SK-MEL-5 (cell line): ENCODE measurements at places on chromosomes 3 and 15. TPM values are rescaled to one million over a fixed set of nuclear protein-coding genes. Genes with fewer than 3 reads are reported as not detected.
A peak's percentile ranks its signal among the peaks of the same experiment; 100 is the strongest.

The NLGN1 gene
- total RNA-seq, result 31.6 and 35.2 TPM in 2 replicates

The CAPN7 gene
- 36.0 and 45.5 TPM in 2 replicates for total RNA-seq

The AGTR1 gene
- 0.08 and 0.13 TPM in 2 replicates for total RNA-seq

The SLC24A1 gene
- total RNA-seq, result 7.0 and 7.4 TPM in 2 replicates

The DNASE1L3 gene
- 1.3 TPM in 1 of 2 replicates, not detected in the other for total RNA-seq

- DNase-seq, result no peak
Measured at GRCh38 chr3:93961489-93961888, 12.2 kb downstream of the PROS1 start.

GRCh38 chr3:122767540-122768372 is 25.9 kb downstream of the HSPBAP1 start:
- DNase-seq, result no peak

DNA sequence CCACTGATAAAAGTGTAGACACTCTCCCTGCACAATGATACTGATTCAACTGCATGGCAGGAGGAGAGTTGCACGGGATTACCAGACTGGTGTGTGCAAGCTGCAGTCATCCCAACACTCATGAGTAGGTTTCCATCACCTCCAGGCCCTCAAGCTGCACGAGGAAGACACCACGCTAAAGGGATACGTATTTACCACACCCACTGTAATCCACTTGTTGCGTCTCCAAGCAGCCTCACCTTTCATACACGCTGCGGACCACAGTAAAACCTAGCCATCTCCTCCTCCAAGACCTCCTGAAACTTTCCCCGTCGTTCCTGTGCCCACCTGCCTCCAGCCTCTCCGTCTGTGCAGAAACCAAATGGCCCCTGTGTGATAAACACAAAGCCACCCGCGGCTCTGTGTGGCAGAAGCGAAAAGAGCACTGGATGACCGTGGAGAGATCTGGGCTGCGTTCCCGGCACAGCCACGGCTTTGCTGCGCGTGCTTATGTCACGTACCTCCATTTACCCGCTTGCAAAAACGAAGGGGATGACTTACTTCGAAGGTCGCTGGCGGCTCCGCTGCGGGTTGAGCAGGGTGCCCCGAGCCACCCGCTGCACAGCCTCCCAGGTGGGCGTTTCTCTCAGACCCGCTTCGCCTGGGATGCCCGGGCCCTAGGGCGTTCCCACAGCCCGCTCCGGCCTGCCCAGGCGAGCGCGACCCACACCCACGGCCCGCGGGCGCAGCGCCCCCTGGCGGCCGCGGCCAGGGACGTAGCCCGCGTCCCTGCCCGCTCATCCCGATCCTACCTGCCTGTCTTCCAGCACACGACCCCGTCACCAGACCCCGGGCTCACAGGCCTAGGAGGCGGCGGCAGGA is 643 bp downstream of the ABCC5 start:
- peak; percentile 59 for DNase-seq

DNA sequence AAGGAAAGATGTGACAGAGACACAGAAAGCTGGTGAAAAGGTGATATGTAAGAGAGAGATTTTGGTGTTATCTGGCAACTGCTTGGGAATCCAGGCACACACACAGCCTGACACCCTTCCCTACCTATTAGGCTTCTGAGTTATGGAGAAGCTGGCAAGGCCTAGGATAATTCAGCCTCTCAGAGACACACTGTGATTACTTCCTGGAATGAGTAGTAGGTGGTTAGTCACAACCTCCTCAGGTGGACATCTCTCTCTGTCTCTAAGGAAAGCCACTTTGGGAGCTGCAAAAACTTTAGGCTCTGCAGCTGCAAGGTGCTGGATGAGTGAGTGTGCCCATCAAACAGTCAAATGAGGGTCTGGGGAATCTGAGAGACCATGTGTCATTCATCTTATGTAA is 201.9 kb downstream of the PDCD6IP start:
- no peak for DNase-seq

GRCh38 chr3:44039006-44039405 is 202.7 kb upstream of the TOPAZ1 start:
- DNase-seq, result no peak

DNA sequence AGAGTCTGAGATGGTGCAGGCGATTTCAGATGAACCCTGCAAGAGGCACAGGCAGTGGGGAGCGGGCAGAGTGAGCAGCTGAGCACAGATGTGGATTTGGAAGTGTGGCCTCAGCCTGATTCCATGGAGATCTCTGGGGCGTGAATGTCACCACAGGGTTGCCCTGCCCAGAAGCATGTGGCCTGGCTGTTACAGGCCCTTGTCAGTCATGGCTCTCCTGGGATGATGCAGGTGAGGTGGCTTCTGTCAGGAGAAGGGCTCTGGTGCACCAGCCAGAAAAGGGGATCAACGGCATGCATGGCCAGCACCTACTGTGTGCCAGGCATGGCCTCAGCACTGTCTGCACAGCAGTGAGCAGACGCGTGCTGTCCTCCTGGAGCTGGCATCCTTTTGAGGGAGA is 11.9 kb downstream of the HDAC11 start:
- DNase-seq, result no peak

DNA sequence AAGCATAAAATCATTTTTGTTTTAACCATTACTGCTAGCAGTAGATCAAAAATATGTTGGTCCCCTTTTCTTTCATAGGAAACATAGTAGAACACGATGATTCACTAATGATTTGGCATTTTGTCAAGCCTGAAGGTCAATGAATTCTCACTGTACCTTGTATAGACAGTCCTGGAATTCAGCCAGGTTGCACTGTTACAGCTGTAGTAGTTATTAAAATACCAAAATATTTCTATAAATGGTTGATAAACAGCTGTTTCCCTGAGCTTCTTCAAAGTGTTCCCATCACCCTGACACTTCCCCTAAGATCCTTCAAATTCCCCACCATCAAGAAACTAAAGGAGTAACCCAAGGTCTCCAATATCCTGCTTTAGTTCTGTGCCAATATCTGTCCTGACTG is 200.9 kb downstream of the ATP8B4 start:
- DNase-seq, result no peak

GRCh38 chr3:62370858-62371719 is 2.3 kb downstream of the FEZF2 start:
- no peak for DNase-seq

- no peak for DNase-seq
Measured at GRCh38 chr3:69058180-69058946, 6.2 kb upstream of the TMF1 start.
